B cell (primary cell): ENCODE measurements at places on chromosomes 4 and X. TPM values are rescaled to one million over a fixed set of nuclear protein-coding genes. Genes with fewer than 3 reads are reported as not detected.

The FOXR2 gene
- not detected in 2 replicates for polyA plus RNA-seq

- DNase-seq = no peak
Measured at GRCh38 chrX:154328646-154329045, 33.1 kb downstream of the TKTL1 start.

GRCh38 chrX:46294234-46294633, 251.0 kb downstream of the ZNF674 start:
- DNase-seq = no peak

The SUV39H1 gene
- 5.2 and 6.7 TPM in 2 replicates for polyA plus RNA-seq

GRCh38 chrX:17323397-17323796, 51.6 kb upstream of the NHS start:
- no peak for DNase-seq

GRCh38 chr4:17866810-17867209, 56.0 kb downstream of the NCAPG start:
- DNase-seq = no peak

The DDIT4L gene
- polyA plus RNA-seq = 0.13 TPM in 1 of 2 replicates, not detected in the other

- no peak for DNase-seq
Measured at GRCh38 chr4:139782926-139783522, 117.4 kb downstream of the MGST2 start.

- no peak for DNase-seq
Measured at GRCh38 chr4:168667376-168667775, 170.5 kb downstream of the PALLD start.

DNA sequence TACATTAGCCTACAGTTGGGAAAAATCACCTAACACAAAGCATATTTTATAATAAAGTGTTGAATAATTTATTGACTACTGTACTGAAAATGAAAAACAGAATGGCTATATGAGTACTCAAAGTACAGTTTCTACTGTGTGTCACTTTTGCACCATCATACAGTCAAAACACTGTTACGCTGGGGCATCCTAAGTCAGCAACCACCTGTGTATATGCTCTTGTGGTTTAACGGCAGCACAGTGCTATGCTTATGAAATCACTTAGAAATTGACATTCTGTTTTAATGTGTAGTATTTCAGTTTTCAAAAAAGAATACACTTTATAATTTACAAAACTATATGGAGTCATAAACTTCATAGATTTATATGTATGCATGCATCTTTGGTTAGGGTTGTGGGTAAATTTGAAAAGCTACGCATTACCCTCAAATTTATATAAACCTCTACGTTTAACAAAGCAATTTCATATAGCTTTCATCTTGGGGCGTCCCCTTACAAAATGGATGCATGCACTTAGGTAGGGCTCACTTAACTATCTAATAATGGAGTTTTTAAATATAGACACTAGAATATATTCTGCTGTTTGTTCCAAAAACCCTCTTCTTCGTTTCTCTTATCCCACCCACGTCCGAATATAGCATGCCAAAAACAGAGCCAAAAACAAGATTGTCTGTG, 690 bp upstream of the NEIL3 start:
- DNase-seq = no peak

GRCh38 chrX:103248553-103248952, 6.4 kb downstream of the TCEAL8 start:
- peak; percentile 29 for DNase-seq

- DNase-seq = no peak
Measured at GRCh38 chr4:58957711-58958110, 1847.5 kb upstream of the IGFBP7 start.

GRCh38 chrX:77160301-77160700, 286.9 kb upstream of the FGF16 start:
- no peak for DNase-seq

GRCh38 chr4:73703320-73703719, 37.0 kb upstream of the CXCL8 start:
- no peak for DNase-seq

DNA sequence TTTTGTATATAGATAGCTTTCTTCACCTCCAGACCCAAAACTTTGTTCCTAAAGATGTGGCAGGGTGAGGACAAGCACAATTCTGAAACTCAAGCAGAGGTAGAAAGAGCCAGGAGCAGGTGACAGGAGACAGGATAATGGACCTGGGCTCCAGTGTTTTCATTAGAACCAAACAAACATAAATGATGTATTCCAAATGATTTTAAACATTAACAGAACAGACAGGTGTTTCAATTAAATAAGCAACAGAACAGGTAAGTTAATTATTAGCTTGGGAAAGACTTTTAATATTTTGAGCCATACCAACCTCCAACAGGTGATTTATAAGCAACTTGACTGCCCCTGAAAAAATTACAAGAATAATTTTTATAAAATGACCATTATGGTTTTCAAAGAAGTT, 459.4 kb upstream of the LCORL start:
- no peak for DNase-seq
